ENCODE measurements at places on chromosomes 12 and 14. TPM values are rescaled to one million over a fixed set of nuclear protein-coding genes. Genes with fewer than 3 reads are reported as not detected.

C12orf54 gene
- not detected for total RNA-seq

IKZF4 gene
- total RNA-seq, result 2.3 TPM

OR4E2 gene
- not detected for total RNA-seq

ZDHHC22 gene
- not detected for total RNA-seq

CLMN gene
- total RNA-seq, result 67.7 TPM

GRCh38 chr12:12024911-12025682 lies 45.6 kb upstream of the BCL2L14 start:
- DNase-seq, result no peak

Measured in left lobe of liver (tissue), 2 donors.